ENCODE measurements at places on chromosomes 2 and 18. TPM values are rescaled to one million over a fixed set of nuclear protein-coding genes. Genes with fewer than 3 reads are reported as not detected.

ATOH8 gene
- total RNA-seq: not detected

DNA sequence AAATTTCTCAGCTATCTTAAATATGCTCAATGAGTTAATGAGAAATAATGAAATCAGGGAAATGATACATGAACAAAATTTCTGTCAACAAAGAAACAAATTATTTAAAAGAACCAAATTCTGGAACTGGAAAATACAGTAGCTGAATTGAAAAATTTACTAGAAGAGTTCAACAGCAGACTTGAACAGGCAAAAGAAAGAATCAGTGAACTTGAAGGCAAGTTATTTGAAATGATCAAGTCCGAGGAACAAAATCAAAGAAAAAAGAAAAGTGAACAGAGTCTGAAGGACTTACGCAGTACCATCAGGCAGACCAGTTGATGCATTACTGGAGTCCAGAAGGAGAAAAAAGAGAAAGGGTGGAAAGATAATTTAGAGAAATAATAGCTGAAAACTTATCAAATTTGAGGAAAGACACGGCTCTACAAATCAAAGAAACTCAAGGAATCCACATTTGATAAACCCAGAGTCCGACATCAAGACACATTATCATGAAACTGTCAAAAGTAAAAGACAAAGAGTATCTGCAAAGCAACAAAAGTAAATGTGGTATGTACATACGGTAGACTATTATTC lies 83.6 kb downstream of the CCDC138 start:
- DNase-seq: no peak

GRCh38 chr18:22223254-22223964 lies 54.0 kb downstream of the GATA6 start:
- no peak for DNase-seq

DNA sequence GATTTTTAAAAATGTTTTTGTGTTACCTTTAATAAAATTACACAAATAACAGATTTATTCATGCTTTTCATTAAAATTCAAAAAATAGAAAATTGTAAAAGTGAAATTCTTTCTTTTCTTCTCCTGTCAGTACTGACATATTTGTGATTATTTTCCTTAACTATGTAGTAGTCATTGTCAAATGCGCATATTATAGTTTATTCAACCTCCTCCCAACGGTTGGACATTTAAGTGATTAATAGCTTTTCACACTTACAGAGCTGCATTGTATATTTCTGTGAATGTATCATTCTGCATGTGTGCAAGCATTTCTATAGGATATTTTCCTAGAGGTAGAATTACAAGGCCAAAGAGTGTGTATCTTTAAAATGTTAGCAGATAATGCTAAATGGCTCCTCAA lies 259.2 kb downstream of the SH3BP4 start:
- no peak for DNase-seq

All from activated naive CD4-positive, alpha-beta T cell treated with anti-CD3 and anti-CD28 coated beads, Interleukin-2, amount 50 U/mL, for 72 hours (primary cell).